ENCODE measurements at places on chromosomes 1 and 21. TPM values are rescaled to one million over a fixed set of nuclear protein-coding genes. Genes with fewer than 3 reads are reported as not detected.

- DNase-seq = no peak
These were observed 415.9 kb downstream of the PTPRC start for GRCh38 chr1:199054694-199055093.

DNA sequence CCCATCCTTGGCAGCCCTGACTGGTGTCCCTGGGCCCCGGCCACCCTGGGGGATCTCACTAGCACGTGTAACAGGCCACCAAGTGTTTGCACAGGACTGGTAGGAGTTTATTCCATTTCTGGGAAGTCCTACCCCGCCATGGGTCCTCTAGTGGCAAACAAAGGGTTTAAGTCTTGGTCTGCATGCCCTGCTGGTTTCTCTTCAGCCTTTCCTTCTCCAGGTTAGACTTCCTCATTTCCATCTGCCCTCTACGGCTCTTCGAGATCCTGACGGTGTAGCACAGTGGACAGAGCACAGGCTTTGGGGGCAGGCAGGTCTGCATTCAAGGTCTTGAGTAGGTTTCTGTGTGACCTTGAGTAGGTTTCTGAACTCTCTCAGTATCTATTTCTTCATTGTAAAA lies 2.8 kb downstream of the AGTRAP start:
- DNase-seq = no peak

DNA sequence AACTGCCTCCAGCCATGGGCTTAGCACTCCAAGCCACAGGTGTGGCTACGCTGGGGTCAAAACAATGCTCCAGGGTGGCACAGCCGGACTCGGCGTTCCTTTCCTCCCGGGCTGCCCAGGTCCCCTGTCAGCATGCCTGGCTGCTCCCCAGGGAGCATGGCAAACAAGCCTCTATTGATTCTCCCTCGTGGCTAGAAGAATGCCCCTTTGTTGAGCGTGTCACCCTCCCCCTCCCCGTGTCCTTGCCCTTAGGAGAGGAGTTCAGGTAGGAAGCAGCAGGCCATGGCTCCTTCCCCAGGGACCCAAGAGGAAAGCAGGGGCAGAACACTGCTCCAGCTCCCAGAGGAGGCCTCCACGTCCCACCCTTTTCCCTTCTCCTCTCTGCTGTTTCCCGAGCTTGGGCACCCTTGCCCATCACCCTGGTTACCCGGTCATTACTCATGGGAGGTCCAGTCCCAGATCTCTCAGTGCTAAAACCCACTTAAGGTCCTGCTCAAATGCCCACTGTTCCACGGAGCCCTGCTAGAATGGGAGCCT lies 57.4 kb upstream of the CITED4 start:
- DNase-seq = no peak

GRCh38 chr1:206809504-206810084 lies 37.3 kb upstream of the IL10 start:
- peak; percentile 46 for DNase-seq

- DNase-seq = no peak
These were observed 19.9 kb upstream of the WDR26 start for GRCh38 chr1:224454402-224455055.

GRCh38 chr1:68481041-68481440 lies 15.8 kb downstream of the DEPDC1 start:
- DNase-seq = no peak

- no peak for DNase-seq
These were observed 453.2 kb upstream of the VAMP3 start for GRCh38 chr1:7317888-7318287.

DNA sequence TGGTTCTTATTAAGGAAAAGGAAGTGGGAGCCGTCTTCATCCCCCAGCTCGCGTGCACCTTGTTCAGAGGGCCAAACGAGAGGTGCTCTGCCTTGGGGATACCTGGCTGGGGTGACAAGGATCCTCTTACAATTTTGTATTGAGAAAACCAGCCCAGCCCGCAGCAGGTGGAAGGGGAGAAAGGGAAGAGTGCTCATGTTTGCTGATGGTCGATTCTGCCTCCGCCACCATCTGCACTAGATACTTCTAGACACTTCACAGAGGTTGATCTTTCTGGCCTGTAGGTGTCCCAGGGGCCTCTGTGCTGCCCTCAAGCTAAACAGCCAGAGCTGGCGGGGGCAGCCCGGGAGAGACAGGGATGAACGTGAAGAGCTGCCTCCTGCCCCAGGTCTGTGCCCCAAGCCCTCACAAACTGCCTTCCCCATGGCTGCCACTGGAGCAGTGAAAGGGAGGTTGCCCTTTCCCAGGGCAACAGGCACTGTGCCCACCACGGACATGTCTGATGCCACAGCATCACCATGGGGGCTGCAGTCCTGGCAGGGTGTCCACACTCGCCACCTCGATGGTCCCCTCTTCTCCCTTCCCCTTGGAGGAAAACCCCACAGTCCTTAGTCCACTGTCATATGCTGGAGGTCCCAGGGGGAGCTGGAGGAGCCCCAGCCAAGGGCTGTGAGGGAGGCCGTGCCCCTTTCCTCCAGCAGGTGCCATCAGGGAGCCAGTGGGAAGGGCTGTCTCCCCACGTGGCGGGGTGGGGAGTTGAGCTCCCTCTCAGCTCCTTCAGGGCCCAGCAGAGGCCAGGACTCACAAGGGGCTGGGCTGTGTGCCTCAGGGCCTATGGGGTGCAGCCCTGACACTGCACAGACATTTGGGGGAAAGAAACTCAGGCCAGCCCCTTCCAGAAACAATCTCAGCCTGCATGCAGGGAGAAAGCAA lies 8.1 kb downstream of the ADPRS start:
- peak; percentile 46 for DNase-seq

DNA sequence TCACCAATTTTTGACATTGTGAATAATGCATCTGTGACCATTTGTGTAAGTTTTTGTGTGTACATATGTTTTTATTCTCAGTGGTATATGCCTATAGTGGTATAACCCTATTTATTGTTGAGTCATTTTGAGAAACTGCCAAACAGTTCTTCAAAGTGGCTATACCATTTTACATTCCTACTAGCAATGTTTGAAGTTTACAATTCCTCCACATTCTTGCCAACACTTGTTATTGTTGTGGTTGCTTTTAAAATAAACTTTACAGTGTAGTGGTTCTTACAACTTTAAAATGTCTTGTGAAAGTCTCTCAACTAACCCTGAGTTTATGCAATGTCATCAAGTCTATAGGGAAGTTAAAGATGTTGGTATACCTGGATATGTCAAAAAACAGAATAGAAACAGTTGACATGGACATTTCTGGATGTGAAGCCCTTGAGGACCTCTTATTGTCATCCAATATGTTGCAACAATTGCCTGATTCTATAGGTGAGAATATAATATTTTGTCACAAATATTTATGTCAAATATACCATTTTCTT lies 219.4 kb downstream of the LRRC40 start:
- peak; percentile 32 for DNase-seq

GRCh38 chr1:25080294-25081209 lies 150.5 kb upstream of the RUNX3 start:
- peak; percentile 44 for DNase-seq

DNA sequence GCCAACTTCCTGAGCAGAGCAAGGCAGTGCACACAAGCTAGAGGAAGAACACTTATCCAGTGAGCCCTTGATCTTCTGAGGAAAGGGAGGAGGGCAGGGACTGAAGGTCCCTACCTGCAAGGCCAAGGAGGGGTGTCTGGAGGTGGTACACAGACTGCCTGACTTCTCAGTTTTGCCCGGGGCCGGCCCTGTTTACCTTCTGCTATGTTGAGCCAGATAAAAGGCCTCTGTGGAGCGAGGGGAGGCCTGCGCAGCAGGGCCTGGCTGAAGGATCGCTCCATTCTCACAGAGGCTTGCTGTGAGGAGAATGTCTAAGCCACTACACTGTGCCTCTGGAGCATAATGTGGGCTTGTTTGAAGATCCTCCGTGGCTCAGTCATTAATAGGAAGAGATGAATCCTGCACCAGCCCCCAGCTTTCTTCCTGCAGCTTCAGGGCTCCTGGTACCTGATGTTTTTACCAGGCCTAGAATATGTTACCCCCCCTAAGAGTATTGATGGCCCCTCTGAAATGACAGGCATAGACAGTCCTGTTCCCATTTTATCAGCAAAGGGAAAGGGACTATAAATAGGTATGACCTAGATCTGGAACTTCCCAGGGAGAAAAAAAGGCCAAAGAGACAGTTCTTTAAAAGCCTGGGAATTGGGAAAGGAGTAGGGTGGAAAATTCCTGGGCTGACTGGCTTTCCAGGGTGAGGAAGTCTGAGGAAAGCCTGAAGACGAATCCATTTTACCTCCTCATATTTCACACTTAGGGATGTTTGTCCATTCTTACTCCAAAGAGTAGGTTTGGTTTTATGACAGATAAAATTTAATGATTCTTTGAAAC lies 4.7 kb downstream of the POGK start:
- DNase-seq = no peak

GRCh38 chr1:74571493-74571800 lies 59.0 kb upstream of the LRRC53 start:
- DNase-seq = no peak

DNA sequence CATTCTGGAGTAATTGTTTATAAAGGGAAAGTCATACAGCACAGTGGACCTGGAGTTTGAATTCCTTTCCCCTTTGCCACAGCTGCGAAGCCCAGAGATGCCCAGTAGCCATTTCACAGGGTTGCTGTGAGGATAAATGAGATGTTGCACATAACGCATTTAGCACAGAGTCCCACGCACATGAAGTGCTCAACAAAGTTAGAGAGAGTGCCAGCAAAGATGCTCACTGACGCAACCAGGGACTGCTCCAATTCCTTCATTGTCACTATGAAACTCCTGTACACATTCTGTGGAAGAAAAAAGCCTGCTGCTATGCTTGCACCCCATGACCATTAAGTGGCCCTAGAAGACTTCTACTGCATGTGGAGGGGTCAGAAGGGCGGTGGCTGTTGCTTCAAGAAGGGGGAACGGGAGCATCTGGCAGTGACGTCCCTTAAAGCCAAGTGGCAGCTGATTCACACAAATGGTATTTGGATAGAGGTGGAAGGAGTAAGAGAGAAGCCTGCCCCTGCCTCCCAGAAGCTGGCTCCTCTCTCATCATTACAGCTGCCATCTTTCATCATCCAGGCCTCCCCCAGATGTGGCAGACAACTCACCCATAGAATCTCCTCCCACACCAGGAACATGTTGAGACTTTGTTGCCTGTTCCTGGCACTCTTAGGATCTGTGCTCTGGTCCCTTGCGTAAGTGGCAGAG lies 26.5 kb upstream of the VAV3 start:
- peak; percentile 58 for DNase-seq

DNA sequence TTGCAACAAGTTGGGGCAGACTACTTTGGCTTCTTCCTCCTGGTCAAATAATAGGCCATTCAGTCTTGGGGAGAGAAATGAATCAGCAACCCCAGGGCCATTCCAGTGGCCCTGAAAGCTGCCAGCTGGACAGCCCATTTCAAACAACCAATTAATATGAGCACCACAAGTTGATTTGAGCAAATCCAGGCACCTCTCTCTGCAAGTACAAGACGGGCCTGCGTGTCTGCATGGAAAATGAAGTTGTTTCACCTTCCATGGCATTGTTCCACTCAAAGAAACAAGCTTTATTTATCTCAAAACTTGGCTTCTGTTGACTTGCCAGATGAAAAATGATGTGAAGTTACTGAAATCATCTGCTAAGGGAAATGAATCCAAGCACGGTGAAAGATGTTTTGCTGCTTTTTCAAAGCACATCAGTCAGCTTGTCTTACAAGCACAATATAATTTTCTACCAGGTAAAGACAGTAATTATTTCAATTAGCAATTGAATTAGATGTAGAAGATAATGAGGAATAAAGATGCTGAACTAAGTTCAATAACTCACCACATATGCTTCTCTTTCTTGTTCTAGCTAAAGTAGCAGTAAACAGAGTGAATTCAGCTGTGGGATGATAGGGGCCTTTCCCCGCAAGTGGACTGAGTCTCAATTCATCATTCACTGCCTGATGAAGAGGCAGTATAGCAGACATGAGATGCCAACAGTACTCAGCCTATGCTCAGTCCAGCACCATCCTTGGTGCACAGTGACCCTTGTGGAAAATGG lies 95.2 kb upstream of the SSX2IP start:
- peak; percentile 56 for DNase-seq

DNA sequence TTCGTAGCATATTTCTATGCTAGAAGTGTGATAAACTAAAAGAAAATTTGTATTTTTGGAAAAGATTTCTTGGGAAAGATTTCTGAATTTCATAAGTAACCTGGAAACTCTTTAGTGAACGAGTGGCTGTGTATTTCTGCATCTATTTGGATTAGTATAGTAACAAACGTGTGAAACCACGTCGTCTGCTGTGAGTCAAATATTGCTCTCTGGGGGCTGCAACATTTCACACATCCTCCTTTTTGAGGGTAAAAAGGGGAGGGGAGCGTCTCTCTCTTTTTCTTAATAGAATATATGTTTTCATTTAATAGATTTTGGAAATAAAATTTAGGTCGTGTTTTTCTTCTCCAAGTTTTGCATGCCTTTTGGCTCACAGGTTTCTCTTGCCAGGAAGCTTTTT lies 44.8 kb downstream of the LHX9 start:
- DNase-seq = no peak

DNA sequence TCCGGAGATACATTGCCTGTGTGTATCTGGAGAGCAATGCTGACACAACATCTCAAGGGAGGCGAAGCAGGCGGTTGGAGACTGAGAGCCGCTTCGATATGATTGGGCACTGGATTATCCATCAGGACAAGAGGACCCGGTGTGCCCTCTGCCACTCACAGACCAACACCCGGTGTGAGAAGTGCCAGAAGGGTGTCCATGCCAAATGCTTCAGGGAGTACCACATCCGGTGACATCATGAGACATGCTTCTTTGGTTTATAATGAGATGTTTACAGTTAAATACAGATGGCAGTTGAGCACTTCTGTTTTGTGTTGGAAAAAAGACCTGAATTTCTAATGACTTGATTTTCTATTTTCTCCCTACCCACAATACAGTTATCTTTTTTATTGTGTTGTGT lies 12.1 kb downstream of the PGBD2 start:
- peak; percentile 73 for DNase-seq

DNA sequence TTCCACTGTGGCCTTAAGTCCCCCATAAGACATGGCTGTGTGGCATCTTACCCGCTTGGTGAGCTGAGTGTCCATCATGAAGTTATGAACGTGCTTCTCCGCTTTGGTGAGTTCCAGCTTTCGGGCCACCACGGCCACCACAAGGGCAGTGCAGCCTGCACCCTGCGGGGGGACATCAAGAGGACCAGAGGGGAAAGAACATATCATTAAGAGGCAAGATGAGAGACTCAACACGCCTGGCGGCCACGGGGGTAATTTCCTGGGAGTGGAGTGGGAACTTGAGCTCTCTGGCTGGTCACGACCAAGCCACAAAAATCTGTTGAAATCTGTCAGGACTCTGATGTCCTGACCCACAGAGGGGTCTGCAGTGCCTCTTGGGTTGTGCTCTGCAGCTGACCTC lies 117.9 kb upstream of the ADAR start:
- DNase-seq = no peak

GRCh38 chr1:12643785-12644184 lies at the start of gene AADACL4:
Gene AADACL4, plus strand, starts transcription at chr1:12644085. Its CDS starts 462 bp downstream, at chr1:12644547.
- DNase-seq = no peak

- no peak for DNase-seq
These were observed 18.5 kb downstream of the CSF1 start for GRCh38 chr1:109929170-109929569.

KCNJ9 gene
- not detected for total RNA-seq

BCL2L15 gene
- not detected for total RNA-seq

MAP3K21 gene
- total RNA-seq = 3.6 TPM

SPATA21 gene
- total RNA-seq = 0.02 TPM

TSPAN2 gene
- 1.4 TPM for total RNA-seq

ANGPTL1 gene
- total RNA-seq = not detected

NEK2 gene
- 58.6 TPM for total RNA-seq
